SJSA1 (cell line): ENCODE measurements at places on chromosomes 13 and 19. TPM values are rescaled to one million over a fixed set of nuclear protein-coding genes. Genes with fewer than 3 reads are reported as not detected.

- no peaks in the 10 kb centered on the region for H3K36me3 ChIP-seq
- H3K27me3 ChIP-seq: no peaks in the 10 kb centered on the region
- no peak overlapping the region for H3K4me3 ChIP-seq
These were observed 195.8 kb downstream of the FOXO1 start for GRCh38 chr13:40470660-40471059.

DNA sequence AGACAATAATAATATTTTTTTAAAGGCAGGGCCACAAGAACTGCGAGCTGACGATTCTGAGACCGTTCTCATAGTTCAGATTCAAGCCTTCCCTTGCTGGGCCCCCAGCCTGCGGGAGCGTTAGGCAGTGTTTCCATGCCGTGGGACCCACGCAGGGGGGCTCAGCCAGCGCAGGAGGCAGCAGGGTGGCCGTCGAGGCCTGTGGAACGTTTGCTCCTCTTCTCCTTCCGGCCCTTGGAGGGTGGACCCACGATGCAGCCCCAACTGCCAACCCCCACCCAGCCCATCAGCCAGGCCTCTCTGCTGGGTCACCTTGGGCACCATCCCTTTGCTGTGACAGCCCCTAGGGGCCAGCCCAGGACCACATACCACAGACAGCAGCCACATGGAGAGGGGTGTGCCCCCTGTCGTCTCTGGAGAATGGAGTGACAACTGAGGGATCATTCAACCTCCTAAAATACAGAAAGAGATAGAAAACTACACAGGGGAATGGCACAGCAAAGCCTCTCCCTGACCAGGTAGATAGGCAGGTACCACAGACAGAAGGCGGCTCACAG, 46.8 kb downstream of the PDCD5 start:
- no peaks in the 10 kb centered on the region for H3K4me1 ChIP-seq
- H3K27ac ChIP-seq: no peak overlapping the region
- peaks cover 32% of the 10 kb centered on the region for H3K36me3 ChIP-seq

GRCh38 chr19:24054044-24054935, 32.7 kb upstream of the ZNF254 start:
- peak; percentile 67 for DNase-seq
- peaks cover 72% of the 10 kb centered on the region for H3K36me3 ChIP-seq
- H3K4me1 ChIP-seq: peaks cover 17% of the 10 kb centered on the region
- H3K4me3 ChIP-seq: no peak overlapping the region

The KIR3DL2 gene
- not detected in 2 replicates for total RNA-seq

GRCh38 chr19:31073485-31074198, 275.6 kb downstream of the TSHZ3 start:
- no peak for DNase-seq
- peaks cover 11% of the 10 kb centered on the region for H3K4me1 ChIP-seq
- H3K27ac ChIP-seq: no peak overlapping the region
- no peaks in the 10 kb centered on the region for H3K36me3 ChIP-seq
- no peak overlapping the region for H3K4me3 ChIP-seq

The FBL gene
- 162 and 189 TPM in 2 replicates for total RNA-seq

The SLC7A9 gene
- total RNA-seq: not detected in 2 replicates

DNA sequence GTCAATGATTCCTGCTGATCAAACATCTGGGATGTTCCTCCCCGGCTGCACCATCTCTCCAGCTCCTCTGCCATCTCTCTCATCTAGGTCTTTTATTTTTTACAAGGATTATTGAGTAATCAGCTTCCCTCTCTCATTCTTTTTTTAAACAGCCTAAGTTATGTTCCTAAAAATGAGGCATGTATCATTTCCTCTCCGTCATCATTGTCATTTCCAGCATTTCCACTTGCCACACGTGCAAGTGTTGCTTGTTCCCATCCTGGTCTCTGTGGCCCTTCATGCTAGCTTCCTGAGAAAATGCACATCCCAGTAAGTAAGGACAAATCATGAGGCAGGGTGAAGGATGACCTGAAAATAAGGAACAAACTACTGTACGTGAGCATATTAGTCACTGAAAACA, 102.7 kb upstream of the POSTN start:
- H3K4me1 ChIP-seq: no peaks in the 10 kb centered on the region; the same call in 1 of the 2 replicates
- no peak overlapping the region for H3K4me3 ChIP-seq
- no peak for DNase-seq
- H3K36me3 ChIP-seq: no peaks in the 10 kb centered on the region

GRCh38 chr13:106691341-106691740, 123.4 kb upstream of the ARGLU1 start:
- DNase-seq: no peak
- H3K4me3 ChIP-seq: no peak overlapping the region
- H3K27ac ChIP-seq: no peak overlapping the region
- no peaks in the 10 kb centered on the region for H3K4me1 ChIP-seq

GRCh38 chr13:90168953-90169352, 1178.5 kb upstream of the MIR17HG start:
- H3K27ac ChIP-seq: no peak overlapping the region
- H3K27me3 ChIP-seq: no peaks in the 10 kb centered on the region
- DNase-seq: no peak
- no peaks in the 10 kb centered on the region for H3K36me3 ChIP-seq
- H3K4me1 ChIP-seq: no peaks in the 10 kb centered on the region

The ATXN8OS gene
- not detected in 2 replicates for total RNA-seq

The C3 gene
- total RNA-seq: not detected in 2 replicates

- H3K27ac ChIP-seq: peak overlapping the region; percentile 70
- peak overlapping the region; percentile 8; the same call in 1 of the 2 replicates for H3K4me3 ChIP-seq
- no peaks in the 10 kb centered on the region for H3K27me3 ChIP-seq
- peak; percentile 95 for DNase-seq
- H3K4me1 ChIP-seq: peaks cover 31% of the 10 kb centered on the region
These were observed 286.5 kb downstream of the MYO16 start for GRCh38 chr13:108915634-108916512.

DNA sequence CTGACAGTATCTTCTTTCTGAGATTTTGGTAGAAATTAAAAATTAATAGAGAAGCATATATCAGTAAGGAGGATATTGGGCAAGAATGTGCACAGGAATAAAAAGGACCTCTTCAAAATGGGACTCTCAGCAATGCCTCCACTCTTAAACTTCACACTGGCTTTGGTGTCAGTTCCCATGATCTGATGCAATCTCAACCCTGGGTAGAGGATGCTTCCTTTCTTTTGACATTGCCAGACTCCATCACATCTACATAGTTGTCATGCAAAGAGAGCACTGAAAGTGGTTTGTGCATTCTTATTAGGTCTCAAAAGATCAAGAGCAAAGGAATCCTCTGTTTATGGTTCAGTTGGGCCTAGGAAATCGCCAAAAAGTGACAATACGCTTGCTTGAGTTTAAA, 26.3 kb downstream of the STARD13 start:
- no peak for DNase-seq
- peaks cover 5% of the 10 kb centered on the region for H3K36me3 ChIP-seq
- no peaks in the 10 kb centered on the region for H3K27me3 ChIP-seq
- no peak overlapping the region for H3K4me3 ChIP-seq

- peaks cover 6% of the 10 kb centered on the region; the same call in 1 of the 2 replicates for H3K27me3 ChIP-seq
- H3K4me3 ChIP-seq: no peak overlapping the region
- DNase-seq: no peak
- H3K36me3 ChIP-seq: no peaks in the 10 kb centered on the region
- H3K4me1 ChIP-seq: no peaks in the 10 kb centered on the region
These were observed 977 bp downstream of the PCDH20 start for GRCh38 chr13:61414686-61415057.

DNA sequence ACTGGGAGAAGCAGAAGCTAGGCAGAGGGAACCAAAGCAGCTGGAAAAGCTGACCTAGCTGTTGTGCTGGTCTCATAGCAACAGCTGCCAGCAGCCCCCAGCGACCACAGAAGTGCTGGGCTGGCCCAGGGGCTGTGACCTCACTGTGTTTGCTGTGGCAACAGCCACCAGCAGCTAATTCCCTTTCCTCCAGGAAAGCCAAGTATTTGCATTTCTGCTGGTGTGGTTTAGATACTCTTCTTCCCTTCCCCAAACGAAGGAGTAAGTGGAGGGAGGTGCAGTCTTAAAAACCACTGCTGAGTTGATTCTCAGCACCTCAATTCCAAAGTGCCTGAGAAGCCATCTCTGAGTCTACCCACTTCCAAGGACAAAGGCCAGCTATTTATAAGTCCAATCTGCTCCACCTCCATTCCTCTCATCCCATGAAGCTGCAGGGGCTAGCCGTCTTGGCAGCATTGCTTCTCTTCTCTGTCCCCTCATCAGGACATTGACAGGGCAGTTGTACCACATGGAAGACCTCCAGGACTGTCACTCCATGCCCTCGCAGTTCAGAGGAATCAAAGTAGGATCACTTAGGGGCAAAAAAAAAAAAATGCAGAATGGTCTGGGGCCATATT, 11.5 kb upstream of the CCDC97 start:
- peaks cover 99% of the 10 kb centered on the region for H3K36me3 ChIP-seq
- peak overlapping the region; percentile 19; the same call in 1 of the 2 replicates for H3K27ac ChIP-seq
- no peak for DNase-seq
- H3K4me3 ChIP-seq: no peak overlapping the region

The ZNF534 gene
- not detected in 2 replicates for total RNA-seq

DNA sequence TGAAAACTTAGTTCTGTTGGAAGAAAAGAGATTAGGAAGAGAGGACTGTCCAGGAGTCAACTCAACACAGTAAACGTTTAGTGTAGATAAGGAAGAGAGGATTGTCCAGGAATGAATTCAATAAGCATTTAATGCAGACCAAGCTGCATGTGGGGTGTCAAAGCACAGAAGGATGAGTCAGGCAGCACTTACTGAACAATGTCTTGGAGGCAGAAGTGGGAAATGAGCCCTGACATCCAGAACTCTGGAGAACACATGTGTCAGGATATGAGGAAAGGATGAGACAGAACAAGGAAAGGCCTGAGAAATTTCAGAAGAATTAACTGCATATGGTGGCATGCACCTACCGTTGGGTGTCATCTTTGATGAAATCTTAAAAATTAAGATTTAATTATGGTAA, 429.2 kb upstream of the HTR2A start:
- H3K4me1 ChIP-seq: no peaks in the 10 kb centered on the region
- H3K27me3 ChIP-seq: no peaks in the 10 kb centered on the region
- no peak overlapping the region for H3K27ac ChIP-seq
- no peak for DNase-seq
- H3K36me3 ChIP-seq: no peaks in the 10 kb centered on the region

GRCh38 chr13:23147827-23148226, 33.0 kb upstream of the SGCG start:
- no peak for DNase-seq
- no peaks in the 10 kb centered on the region for H3K4me1 ChIP-seq
- H3K36me3 ChIP-seq: no peaks in the 10 kb centered on the region
- H3K4me3 ChIP-seq: no peak overlapping the region
- no peak overlapping the region for H3K27ac ChIP-seq
- no peaks in the 10 kb centered on the region for H3K27me3 ChIP-seq

The LGALS7 gene
- not detected in 2 replicates for total RNA-seq

DNA sequence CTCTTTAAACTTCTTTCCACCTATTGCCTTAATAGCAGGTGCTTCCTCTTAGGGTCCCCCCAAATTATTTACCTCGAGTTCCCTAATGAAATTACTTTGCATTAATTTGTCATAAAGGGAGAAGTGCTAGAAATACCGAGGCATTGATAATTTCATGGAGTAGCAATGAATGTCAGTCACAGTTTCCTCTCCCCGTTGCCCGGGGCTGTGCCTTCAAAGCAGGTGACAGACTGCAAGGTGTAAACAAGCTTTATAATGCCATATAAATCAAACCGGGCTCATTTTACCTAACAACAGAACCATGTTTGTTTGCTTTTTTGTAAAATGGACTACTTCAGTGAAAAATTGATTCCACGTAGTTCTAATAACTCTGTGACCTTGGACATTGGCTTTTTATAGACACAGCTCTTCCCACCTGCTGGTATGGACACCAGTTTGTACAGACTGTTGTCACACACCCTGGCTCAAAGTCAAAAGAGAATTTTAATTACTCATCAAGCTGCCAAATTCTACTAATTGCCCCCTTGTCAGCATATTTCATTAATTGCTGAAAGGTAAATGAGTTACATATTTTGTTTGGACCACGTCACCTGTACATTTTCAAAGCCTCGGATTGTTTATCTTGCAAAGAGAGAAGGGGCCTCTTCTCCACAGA, 171.1 kb downstream of the STK24 start:
- H3K4me3 ChIP-seq: no peak overlapping the region
- no peak for DNase-seq
- no peaks in the 10 kb centered on the region for H3K4me1 ChIP-seq
- peaks cover 9% of the 10 kb centered on the region for H3K36me3 ChIP-seq
- H3K27ac ChIP-seq: no peak overlapping the region

The CBLC gene
- total RNA-seq: not detected in 2 replicates

The OCEL1 gene
- total RNA-seq: 10.6 TPM in 1 of 2 replicates, not detected in the other

- no peaks in the 10 kb centered on the region for H3K27me3 ChIP-seq
- peak; percentile 40 for DNase-seq
- H3K36me3 ChIP-seq: no peaks in the 10 kb centered on the region
- H3K27ac ChIP-seq: peak overlapping the region; percentile 20
- no peak overlapping the region for H3K4me3 ChIP-seq
- peaks cover 36% of the 10 kb centered on the region for H3K4me1 ChIP-seq
These were observed 211.6 kb downstream of the SHISA2 start for GRCh38 chr13:25840261-25840660.

DNA sequence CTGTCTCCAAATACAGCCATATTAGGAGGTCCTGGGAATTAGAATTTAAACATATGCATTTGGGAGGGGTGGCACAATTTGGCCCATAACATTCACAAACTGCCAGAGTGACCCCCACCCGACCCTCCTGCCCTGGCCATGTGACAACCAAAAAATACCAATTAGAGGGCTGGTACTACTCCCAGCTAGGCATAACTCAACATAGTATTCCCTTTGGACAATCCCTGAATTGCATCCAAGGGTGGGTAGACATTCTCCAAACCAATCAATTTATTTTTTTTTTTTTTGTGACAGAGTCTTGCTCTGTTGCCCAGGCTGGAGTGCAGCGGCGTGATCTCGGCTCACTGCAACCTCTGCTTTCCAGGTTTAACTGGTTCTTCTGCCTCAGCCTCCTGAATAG, 29.8 kb downstream of the CLEC17A start:
- DNase-seq: no peak
- no peaks in the 10 kb centered on the region for H3K36me3 ChIP-seq
- H3K27ac ChIP-seq: no peak overlapping the region
- H3K27me3 ChIP-seq: no peaks in the 10 kb centered on the region

DNA sequence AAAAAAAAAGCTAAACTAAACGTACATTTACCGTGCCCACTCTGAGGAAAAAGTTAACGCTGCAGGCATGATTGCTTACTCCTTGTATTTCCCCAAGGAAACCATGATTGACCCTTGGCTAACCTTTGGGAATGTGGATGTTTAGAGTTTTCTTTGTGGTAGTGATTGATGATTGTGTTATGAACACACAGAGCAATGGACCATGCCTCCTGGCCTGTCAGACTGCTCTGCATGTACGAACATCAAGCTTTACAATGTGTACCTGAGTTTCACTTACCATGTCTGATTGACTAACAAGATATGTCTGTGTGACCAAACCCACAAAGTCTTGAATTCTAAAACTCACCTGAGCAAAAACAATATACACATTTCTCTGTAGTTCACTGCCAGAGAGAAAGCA, 35.1 kb downstream of the MYCBP2 start:
- no peak overlapping the region for H3K4me3 ChIP-seq
- H3K4me1 ChIP-seq: no peaks in the 10 kb centered on the region
- no peak for DNase-seq
- no peak overlapping the region for H3K27ac ChIP-seq
- no peaks in the 10 kb centered on the region for H3K27me3 ChIP-seq
- H3K36me3 ChIP-seq: peaks cover 33% of the 10 kb centered on the region

The LACC1 gene
- total RNA-seq: 3.4 and 8.5 TPM in 2 replicates

- no peak overlapping the region for H3K4me3 ChIP-seq
- H3K4me1 ChIP-seq: no peaks in the 10 kb centered on the region
- no peak overlapping the region for H3K27ac ChIP-seq
- no peaks in the 10 kb centered on the region for H3K36me3 ChIP-seq
These were observed 22.7 kb upstream of the POP4 start for GRCh38 chr19:29583196-29583999.
